Motor neuron (in vitro differentiated cells): ENCODE measurements at places on chromosomes 3 and 15.

GRCh38 chr3:106811376-106811775, 565.9 kb upstream of the CCDC54 start:
- no peak for ATAC-seq

- peak; percentile 27 for ATAC-seq
These were observed 7.2 kb upstream of the ELP6 start for GRCh38 chr3:47520756-47521155.

DNA sequence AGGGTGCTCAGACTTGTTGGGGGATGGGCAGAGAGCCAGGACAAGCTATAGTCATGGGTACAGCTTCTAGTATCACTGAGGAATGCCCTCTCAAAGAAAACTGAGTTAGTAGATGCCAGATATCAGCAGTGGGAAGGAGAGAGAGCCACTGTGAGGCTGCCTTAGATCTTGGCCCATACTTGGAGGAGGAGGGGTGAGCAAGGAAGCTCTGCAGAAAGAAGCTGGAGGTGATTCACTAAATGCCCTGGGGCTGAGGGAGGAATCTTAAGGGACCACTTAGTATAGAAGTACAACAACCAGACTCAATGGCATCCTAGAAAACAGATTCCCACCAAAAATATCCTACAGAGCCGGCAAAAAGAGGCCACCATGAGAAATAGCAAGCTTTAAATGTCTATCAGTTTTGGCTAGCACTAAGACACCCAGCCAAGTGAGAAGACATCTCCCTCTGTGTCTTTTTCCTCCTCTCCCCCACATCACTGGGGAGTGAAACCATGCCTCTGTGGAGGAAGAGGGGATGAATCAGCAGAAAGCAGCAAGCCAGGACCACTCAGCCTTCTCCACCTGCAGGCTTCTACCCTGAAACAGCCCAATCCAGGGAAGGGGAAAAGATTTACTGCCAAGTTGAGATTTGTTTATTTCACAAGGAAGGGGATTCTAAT, 282.5 kb upstream of the STT3B start:
- no peak for ATAC-seq

DNA sequence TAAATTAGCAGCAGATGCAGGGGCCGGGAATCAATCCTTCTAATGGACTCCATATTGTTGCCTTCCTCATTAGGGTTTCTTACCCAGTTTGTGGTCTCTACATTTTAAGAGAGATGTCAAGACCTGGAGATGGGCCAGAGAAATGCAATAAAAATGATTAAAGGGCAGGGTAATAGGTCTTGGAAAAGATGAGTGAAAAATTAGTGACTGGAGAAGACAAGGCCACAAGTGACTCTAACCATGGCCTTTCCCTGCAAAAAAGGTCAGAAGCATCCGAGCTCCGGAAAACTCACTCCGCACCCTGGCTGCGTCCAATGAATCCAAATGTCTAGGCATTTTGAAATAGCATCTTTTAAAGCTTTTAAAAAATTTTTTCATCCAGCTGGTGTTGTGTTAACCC, 152.8 kb downstream of the ARRDC4 start:
- ATAC-seq = no peak

- peak; percentile 40 for ATAC-seq
These were observed 270.3 kb downstream of the RYR3 start for GRCh38 chr15:33581032-33581431.

DNA sequence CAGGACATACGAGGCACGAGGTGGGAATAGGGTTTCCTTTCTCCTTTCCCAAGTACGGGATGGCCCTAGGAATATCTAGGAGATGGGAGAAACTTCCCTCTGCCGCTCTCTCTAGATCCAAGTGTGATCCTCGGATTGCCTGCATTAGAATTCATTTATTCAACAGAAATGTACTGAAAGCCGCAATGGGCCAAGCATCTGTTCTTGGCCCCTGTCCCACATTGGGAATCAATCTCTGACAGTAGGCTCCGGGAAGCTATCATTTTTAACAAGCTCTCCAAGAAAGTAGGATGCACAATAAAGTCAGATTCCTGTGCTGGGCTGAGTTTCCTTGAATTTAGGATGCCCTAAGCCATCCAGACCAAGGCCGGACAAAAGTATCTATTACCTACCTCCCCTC, 37.2 kb upstream of the CA12 start:
- no peak for ATAC-seq

DNA sequence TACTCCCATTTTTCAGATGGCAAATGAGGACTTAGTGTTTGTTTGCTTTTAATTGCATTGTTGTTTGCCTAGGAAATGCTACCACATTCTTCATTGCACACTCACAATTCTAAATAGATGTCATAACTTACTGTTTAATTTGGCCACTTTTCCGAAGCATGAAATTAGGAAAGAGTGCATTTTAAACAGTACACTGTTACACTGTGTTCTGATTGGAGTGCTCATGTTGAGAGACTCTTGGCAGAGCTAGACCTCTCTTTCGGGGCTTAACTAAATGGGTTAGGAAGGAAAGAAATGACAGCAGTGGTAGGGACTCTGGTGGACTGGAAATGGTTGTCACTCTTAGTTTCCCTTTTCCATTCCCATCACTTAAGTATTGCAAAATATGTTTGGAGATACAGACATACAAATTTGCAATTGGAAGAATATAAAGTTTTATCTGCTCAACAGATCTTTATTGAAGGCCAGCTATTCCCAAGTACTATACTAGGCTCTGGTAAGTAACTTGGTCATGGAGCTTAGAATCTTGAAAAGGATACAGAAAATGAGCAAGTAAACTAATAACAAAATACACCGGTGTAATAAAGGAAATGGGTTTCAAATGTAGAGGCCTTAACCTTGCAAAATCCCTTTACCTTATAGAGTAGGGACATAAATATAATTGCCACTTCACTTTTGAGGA, 90.2 kb downstream of the DCUN1D1 start:
- no peak for ATAC-seq

GRCh38 chr3:46497556-46498265, at the start of gene RTP3:
RTP3 (plus strand) TSS chr3:46497976; CDS start chr3:46498063, 87 bp downstream.
- no peak for ATAC-seq

DNA sequence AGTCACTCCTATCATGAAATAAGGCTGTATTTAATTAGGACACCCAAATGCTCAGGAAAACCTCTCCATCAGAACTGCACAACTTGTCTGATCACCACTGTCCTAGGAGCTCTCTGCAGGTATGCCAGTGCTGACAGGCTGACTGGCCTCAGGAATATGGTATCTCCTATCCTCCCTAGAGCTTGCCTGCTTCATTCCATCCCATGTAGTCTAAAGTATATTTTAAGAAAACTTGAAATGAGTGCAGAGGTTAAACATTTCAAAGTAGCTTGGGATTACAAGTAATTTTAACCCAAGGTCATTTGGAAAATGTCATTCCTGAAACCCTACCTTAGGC, 23.7 kb downstream of the FILIP1L start:
- ATAC-seq = no peak

DNA sequence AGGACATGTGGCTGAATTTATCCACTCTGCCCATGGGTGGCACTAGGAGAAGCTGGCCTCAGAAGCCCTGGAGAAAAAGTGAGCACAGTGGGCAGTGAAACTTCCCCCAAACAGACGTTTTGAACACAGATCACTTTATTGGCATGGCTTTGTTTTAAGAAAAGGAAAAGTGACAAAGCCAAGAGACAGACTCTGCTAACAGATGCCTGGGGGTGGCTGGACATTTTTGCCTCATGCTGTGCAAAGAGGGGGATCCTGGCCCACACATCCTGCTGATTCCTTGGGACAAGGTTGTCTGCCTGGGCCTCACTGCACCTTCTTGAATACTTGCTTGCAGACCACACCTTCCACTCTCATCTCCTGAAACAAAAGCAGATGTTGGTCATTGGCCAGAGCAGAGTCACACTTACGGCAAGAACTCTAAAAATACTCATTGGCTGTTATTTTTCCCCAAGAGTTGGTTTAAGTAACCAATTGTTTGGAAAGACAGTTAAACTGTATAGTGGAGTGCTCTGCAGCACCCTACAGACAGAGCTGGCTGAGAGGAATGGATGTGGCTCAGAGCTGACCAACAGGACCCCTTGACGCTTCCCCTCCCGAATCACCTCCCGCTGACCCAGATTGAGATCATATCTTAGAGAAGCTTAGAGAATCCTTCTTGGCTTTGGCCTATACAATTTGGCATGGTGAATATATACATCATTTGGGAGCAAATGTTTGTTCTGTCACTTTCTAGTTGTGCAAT, 22.0 kb downstream of the RBP1 start:
- no peak for ATAC-seq

GRCh38 chr3:86774082-86774691, 216.8 kb downstream of the VGLL3 start:
- ATAC-seq = no peak

GRCh38 chr15:48941904-48942303, 21.8 kb downstream of the SHC4 start:
- peak; percentile 76 for ATAC-seq

DNA sequence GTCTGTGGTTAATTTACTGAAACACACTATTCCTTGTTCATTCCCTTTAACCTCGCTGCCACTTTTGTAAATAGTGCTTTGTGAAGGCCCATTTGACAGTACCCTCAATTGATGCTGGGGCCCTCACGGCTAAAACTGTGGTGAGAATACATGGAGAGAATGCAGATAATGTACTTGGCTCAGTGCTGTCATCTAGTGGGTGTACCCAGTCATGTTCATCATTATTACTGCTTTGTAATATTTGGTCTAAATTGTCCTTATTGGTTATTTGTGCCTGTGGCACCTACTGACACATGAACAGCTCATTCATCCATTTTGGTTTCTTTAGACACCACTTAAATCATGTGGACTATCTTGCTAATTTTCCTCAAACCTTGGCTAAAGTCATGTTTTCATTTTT, 543.6 kb downstream of the EDEM1 start:
- no peak for ATAC-seq

DNA sequence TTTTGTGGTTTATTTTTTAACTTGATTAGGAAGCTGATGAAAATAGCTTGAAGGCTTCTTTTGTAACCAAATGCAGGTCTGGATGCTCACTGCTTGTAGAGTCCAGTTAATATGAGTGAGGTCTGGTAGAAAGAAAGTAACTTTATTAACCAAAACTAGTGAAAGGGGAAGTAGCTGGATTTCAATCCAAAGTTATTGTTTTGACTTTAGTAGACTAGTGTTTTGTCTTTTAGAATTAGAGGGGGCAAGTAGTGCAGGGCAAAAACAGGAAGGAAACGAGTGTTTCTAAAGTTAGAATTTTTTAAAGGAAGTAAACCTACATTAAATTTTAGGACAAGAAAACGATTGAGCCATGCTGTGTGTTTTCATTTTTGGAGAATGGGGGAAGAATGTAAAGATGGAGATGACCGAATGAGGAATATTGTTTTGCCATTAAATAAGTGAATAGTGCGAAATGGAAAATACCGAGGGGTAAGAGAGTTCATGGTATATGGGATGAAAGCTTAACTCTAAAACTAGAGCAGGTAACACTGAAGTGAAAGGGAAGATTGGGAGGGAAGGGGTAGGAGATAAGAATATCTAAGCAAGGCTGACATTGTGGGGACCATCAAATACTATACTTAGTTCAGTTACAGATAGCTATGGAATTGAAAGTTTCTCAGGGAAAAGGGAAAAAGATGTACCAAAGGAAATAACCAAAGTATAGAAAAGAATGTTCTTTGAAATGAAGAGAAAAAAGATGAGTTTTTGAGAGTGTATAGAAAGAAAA, 40.0 kb downstream of the USP3 start:
- no peak for ATAC-seq

GRCh38 chr15:51849860-51850259, 20.4 kb downstream of the TMOD3 start:
- ATAC-seq = peak; percentile 11

- peak; percentile 96 for ATAC-seq
These were observed 31.9 kb upstream of the RAB6B start for GRCh38 chr3:133927540-133928066.

- no peak for ATAC-seq
These were observed 58.1 kb upstream of the USP3 start for GRCh38 chr15:63446255-63446654.

DNA sequence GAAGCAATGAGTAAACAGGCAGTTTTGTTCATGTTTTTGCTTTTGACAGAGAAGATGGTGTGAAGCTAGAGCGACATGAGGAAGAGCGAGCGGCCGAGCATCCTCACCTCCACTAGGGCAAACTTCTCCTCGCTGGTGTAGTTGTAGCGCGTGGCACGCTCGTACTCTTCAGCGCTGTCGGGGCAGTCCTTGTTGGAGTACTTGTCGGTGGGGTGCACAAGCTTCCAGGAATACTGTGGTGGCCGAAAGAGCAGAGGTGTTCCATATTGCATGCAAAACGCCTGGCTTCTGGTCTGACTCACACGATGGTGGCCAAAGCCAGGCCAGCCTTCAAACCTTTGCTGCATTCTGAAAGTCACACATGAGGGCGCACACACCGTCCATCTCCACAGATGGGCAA, 54.3 kb downstream of the CYFIP1 start:
- no peak for ATAC-seq

DNA sequence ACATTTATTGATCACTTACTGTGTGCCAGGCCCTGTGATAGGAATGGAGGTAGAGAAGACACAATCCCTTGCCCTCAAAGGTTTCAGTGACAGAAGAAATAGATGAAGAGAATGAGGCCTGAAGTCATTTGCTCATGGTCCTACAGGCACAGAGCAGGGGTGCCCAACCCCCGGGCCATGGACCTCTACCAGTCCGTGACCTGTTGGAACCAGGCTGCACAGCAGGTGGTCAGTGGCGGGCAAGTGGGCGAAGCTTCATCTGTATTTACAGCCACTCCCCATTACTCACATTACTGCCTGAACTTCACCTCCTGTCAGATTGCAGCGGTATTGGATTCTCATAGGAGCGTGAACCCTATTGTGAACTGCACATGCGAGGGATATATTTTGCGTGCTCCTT, 480.3 kb downstream of the LPP start:
- no peak for ATAC-seq

GRCh38 chr3:113573728-113574127, 41.4 kb downstream of the SIDT1 start:
- no peak for ATAC-seq

DNA sequence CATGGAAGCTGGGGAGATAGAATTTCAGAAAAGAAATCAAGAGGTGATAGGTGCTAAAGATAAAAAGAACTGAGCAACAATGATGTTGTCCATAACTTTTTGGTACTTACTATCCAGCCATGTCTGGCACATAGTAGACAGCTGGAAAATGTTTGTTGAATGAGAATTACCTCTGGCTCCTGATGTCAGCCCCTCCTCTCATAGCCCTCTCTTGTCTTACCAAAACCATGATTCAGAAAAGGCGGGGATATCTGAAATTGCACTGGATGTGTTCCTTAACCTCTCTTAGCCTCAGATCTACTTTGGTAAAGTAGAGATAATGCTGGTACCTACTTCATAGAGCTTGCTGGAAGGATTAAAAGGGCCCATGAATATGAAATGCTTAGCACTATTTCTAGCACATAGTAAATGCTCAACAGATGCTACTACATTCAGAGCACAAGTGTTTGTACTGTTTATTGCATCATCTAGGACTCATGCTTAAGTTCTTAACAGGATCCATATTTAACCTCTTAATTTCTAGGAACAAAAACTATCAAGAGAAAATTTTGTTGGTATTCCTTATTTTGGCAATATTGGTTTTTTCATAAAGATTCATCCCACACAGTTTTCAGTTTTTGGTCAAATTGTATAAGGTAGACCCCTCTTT, 780.9 kb upstream of the LMCD1 start:
- ATAC-seq = no peak
